Activated CD4-positive, alpha-beta memory T cell treated with anti-CD3 and anti-CD28 coated beads, Interleukin-2, amount 10 ng/mL, durations not matched to agents 7 days and 5 days (primary cell): ENCODE measurements at places on chromosomes 4 and X.

DNA sequence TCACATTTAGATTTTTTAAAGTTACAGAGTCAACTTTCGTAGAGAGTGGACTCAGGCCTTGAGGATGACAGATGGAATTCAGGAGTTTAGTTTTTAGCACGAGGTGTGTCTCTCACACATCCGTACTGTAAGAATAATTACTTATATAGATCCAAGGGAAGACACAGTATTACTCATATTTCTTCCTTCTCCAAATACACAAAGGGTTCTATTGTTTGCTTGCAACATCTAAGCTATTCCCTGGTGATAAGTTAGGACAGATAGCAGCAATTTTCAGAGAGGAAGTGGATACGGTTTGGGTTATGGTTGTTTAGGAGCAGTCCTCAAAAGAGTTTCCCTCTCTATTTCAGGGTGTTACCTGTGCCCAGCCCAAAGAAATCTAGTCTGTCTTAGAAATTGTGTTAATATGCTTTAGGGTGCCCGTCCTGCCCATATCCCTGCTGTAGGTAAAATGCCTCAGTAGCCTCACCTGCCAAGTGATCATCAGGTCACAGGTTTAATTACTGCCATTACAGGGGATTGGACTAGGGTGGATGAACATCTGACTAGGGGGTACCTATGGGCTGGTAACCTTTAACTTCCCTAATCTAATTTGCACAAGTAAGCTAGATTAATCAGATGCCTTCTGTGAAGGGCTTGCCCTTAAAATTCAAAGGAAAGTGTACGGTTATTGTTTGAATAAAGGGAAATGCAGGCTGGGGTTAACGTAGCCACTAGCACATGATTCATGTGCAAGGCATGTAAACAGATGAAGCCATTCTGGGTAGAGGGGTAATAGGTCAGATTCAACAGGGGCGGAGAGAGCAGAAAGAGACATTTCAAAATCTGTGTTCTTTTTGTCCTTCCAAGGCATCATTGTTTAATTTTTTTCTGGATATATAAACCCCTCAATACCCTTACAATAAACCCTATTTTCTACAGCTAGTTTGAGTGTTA, 8.7 kb upstream of the PPP3CA start:
- DNase-seq: no peak

GRCh38 chr4:138912704-138913340, 102.8 kb upstream of the NOCT start:
- no peak for DNase-seq

DNA sequence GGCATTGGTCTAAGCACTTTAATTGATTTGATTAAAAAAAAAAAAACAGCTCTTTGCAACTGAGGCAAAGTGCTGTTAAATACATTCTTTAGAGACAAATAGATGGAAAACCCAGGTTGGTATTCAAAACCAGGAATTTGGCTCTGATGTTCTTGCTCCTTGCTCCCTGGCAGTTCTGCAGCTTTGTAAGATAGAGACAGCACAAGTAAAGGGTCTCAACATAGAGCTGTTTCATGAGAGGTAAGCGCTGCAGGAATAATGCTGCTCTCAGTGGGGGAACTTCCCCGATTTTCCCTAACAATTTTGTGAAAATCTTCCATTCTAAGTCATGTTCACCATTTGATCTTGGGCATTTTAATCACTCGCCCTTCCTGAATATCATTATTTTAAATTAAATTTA, 479.5 kb upstream of the HS3ST1 start:
- no peak for DNase-seq

DNA sequence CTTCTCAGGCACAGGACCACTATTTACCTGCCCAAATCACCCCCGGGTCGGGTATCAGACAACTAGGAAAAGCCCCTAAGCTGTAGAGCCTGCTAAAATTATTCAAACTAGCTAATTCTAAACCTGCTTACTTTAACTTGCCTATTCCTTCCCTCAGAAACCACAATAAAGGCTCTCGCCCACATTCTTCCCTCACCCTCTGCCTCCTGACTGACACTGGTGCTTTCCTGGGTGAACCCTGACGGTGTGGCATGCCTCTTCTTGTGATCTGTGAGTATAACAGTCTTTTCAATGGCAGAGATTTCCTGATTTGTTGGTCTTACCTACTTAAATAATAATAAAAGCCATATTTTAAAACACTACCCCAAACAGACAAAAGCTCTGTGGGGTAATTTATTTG, 242.1 kb upstream of the ZCCHC13 start:
- DNase-seq: no peak

GRCh38 chr4:59729321-59729720, 1470.8 kb upstream of the ADGRL3 start:
- DNase-seq: no peak

- peak; percentile 30 for DNase-seq
Observed at GRCh38 chrX:48972220-48973164, 848 bp upstream of the KCND1 start.

GRCh38 chr4:72430050-72430449, 139.0 kb downstream of the ADAMTS3 start:
- DNase-seq: no peak

GRCh38 chrX:25108481-25108880, 92.7 kb upstream of the ARX start:
- no peak for DNase-seq

DNA sequence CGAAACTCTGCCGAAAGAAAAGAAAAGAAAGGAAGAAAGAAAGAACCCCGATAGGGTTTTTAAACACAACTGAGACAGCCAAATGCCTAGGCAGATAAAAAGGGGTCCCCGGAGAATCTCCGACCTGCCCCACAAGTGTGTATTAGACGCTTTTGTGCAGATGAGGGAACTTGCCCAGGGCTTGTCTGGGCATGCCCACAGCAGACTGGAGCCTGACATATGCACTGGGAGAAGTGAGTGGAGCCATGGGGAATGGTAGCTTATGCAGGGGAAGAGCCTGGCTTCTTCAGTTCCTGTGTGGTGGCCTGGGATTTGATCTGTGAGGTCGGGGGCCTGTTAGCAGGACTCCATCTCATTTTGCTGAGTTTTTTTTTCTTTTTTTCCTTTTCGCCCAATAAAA, 199.0 kb downstream of the GPC3 start:
- no peak for DNase-seq

DNA sequence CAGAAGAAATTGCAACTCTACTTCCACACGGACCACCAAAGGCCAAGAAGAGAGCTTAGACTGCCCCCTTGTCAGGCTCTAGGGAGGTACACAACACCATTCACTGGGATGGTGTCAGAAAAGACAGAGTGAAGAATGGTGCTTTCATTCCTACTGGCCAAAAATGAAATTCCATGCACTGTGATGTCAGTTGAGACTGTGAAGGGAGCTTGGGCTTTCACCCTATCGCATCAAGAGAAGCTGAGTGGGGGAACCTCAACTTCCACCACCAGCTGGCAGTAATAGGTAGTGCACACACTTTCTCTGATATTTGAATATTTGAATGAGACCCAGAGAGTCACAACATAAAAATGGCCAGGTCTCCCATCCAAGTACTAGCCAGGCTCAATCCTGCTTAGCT, 65.9 kb downstream of the ZNF711 start:
- DNase-seq: no peak

GRCh38 chr4:165016971-165017370, 14.8 kb upstream of the TRIM60 start:
- no peak for DNase-seq

- DNase-seq: no peak
Observed at GRCh38 chr4:53786632-53787031, 195.3 kb upstream of the LNX1 start.

DNA sequence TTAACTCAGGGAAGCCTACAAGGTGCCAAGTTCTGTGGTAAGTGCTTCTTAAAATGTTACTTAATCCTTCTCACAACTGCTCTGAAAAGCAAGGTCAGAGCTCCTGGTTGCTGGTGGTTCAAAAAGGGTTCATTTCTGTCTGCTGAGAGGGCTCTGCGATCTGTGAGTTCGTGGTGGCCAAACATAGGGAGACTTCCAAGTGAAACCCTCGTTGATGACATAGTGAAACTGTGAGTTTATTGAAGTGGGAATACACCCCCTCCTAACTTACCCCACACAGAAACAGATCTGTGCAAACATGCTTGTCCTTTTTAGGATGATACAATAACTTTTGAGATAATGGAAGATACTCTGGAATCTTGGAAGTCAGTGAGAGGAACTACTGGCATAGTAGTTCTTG, 164.8 kb upstream of the PGRMC2 start:
- no peak for DNase-seq

- no peak for DNase-seq
Observed at GRCh38 chr4:127917151-127917550, 36.5 kb downstream of the PLK4 start.

GRCh38 chrX:43978226-43978625, 5.0 kb upstream of the NDP start:
- DNase-seq: no peak

DNA sequence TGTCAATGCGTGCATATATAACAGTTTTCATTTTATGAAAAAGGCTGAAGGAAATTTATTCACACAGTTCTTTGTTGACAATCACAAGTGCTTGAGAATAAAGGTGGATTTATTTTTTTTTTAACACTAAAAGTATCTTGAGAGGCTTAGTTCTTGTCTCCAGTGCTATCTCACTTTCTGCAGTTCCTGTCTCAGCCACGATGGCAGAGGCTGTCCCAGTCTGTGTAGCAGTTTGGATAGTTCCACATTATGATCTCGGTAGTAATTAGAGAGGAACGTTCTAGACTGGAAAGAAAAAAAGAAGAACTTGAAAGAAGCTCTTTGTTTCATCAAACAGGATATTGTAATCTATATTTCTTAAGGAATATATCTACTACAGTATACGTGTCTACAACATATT, 229.0 kb downstream of the UGT8 start:
- DNase-seq: no peak

- peak; percentile 6 for DNase-seq
Observed at GRCh38 chrX:1472975-1473374, 20.3 kb upstream of the ASMTL start.

DNA sequence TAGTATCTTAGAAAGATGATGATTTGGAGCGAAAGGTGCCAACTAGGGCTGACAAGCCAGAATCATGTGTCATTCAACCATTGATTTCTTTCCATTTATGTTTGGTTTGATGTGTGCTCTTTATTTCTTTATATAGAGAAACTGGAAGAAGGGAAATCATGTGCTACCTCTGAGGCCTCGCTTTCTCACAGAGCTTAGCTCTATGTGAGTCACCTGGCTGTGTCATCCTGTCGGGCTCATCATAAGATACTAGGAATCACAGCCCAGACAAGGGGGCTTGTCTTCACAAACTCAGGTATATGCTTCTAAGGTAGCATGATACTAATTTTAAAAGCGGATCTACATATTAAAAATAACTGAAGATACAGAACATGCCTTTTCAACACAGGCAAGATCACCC, 81.7 kb upstream of the GPM6B start:
- DNase-seq: no peak

DNA sequence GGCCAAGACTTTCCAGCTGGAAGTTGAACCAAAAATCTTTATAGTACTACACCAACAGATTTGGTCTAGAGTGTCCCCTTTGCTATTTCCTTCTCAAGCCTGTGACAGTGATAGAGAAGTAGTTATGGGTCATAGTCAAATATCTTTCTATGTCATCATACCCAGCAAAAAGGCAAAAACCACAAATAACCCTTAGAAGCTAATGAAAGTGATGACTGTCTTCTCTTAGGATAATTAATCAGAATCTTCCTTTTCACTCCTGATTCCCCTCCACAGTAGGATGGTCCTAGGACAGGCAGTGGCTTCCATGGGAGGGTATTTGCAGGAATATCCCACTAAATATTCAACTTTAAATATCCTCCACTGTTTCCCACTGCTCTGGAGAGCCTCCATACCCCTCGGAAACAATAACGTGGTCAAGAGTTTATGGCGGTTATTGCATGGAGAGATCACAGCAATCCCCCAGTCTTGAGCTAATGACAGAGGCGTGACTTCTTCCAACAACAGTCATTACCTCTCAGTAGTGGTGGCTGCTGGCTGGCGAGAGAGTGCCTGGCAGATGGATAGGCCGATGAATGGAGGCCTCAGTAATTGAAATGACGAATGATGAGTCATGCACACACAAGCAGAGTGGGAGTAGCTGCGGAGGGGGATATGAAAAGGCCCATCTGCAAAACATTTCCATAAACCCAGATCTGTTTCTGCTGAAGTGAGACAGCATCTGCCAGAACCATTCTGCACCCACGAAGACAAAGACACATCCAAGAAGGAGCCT, 154.9 kb downstream of the STK32B start:
- no peak for DNase-seq

GRCh38 chrX:129961180-129962083, 21.0 kb upstream of the BCORL1 start:
- peak; percentile 81 for DNase-seq

DNA sequence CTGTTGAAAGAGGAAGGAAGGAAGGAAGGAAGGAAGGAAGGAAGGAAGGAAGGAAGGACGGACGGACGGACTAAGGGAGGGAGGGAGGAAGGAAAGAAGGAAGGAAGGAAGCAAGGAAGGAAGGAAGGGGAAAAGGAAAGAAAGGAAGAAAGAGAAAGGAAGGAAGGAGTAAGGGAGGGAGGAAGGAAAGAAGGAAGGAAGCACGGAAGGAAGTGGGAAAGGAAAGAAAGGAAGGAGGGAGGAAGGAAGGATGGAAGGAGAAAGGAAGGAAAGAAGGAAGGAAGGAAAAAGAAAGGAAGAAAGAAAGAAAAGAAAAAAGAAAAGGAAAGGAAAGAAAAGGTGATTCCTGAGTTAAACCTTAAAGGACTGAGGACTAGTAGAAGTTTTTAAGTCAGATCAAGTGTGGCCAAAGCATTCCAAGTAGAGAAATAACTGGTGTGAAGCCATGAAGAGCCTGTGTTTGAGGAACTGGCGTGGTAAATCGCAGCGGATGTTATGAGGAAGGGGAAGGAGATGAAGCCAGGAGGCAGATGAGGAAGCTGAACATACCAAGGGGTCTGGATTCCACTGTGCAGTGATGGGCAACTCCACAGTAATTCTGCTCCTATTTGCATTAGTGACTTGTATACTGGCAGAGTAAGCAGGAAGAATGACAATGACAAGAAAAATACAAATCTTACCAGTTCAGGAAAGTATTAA, 163.5 kb downstream of the MGST2 start:
- DNase-seq: no peak
